Lung (tissue), 17 donors: ENCODE measurements at places on chromosomes 6 and 20. TPM values are rescaled to one million over a fixed set of nuclear protein-coding genes. Genes with fewer than 3 reads are reported as not detected.

TMEM170B gene
- 9.2 TPM for total RNA-seq

OXT gene
- total RNA-seq: not detected

MCCD1 gene
- total RNA-seq: not detected

CYP21A2 gene
- 1.5 TPM for total RNA-seq

OR2B6 gene
- not detected for total RNA-seq

NOX3 gene
- not detected for total RNA-seq

COX4I2 gene
- total RNA-seq: 18.8 TPM

VIP gene
- 1.3 TPM for total RNA-seq

KIF13A gene
- 46.2 TPM for total RNA-seq
